ENCODE measurements at places on chromosomes 4 and X. TPM values are rescaled to one million over a fixed set of nuclear protein-coding genes. Genes with fewer than 3 reads are reported as not detected.

RIPPLY1 gene
- 0.27 TPM for total RNA-seq

DNA sequence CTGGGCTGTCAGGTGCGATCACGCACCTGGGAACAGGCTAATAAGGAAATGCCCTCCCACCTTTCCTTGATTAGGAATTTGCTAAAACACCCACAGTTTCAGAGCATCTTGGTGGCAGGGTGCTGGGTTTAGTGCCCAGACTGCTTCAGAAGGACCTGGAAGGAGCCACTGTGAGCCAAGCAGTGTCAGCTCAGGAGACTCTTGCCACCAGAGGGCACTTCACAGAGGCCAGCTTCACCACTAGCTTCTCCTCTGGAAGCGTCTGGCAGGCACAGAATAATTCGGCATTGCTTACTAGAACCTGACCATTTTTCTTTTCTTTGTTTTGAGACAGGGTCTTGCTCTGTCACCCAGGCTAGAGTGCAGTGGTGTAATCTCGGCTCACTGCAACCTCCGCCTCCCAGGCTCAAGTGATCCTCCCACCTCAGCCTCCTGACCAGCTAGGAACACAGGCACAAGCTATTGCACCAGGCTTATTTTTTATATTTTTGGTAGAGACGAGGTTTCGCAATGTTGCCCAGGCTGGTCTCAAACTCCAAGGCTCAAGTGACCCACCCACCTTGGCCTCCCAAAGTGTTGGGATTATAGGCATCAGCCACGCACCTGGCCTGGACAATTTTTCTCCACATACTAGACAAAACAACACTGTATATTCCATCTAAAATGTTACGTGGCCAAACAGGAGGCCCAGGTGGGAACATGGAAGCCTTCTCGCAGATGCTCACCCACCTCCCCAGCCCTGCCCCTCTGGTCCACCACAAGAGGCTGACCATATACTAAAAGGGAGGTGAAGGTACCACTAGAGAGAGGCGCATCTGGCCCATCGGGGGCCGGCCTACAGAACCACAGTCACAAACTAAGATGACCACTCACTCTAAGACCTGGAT lies 14.1 kb downstream of the NOP14 start:
- H3K4me1 ChIP-seq = no peaks in the 10 kb centered on the region
- peak; percentile 22 for DNase-seq
- no peak overlapping the region for H3K27ac ChIP-seq
- H3K4me3 ChIP-seq = no peak overlapping the region

- no peaks in the 10 kb centered on the region for H3K36me3 ChIP-seq
- no peaks in the 10 kb centered on the region for H3K27me3 ChIP-seq
- no peak overlapping the region for H3K4me3 ChIP-seq
Measured at GRCh38 chrX:133685822-133686221, 270.5 kb upstream of the GPC4 start.

GRCh38 chr4:41334182-41334581 lies 77.5 kb downstream of the UCHL1 start:
- no peaks in the 10 kb centered on the region for H3K27me3 ChIP-seq
- H3K27ac ChIP-seq = no peak overlapping the region
- no peaks in the 10 kb centered on the region for H3K36me3 ChIP-seq

GRCh38 chr4:141158219-141158618 lies 24.9 kb upstream of the RNF150 start:
- H3K4me1 ChIP-seq = no peaks in the 10 kb centered on the region
- no peaks in the 10 kb centered on the region for H3K27me3 ChIP-seq
- peak; percentile 33 for DNase-seq
- H3K36me3 ChIP-seq = no peaks in the 10 kb centered on the region

BEND4 gene
- 0.05 TPM for total RNA-seq

DNA sequence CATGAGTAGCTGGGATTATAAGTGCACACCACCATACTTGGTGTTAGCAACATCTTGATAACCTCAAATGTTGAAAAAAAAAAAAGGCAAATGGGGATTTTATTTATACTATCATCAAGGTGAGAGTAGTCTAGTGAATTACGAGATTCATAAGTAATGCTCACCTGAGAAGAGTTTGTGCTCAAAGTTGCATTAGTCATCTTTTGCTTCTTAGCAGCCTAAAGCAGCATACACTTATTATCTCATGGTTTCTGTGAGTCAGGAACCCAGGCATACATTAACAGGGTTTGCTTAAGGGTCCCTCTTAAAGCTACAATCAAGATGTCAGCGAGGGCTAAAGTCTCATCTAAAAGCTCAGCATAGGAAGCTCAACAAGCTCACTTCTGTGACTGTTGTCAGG lies 8.2 kb upstream of the EXOSC9 start:
- no peaks in the 10 kb centered on the region for H3K27me3 ChIP-seq
- no peaks in the 10 kb centered on the region for H3K36me3 ChIP-seq
- DNase-seq = no peak
- no peaks in the 10 kb centered on the region for H3K4me1 ChIP-seq
- no peak overlapping the region for H3K4me3 ChIP-seq

TMPRSS11B gene
- not detected for total RNA-seq
